GM12878 (cell line): ENCODE measurements at places on chromosomes 16 and 17. TPM values are rescaled to one million over a fixed set of nuclear protein-coding genes. Genes with fewer than 3 reads are reported as not detected.

The ACAP1 gene
- total RNA-seq = 245 and 257 TPM in 2 replicates

The MARVELD3 gene
- total RNA-seq = not detected in 2 replicates

The RUNDC3A gene
- total RNA-seq = not detected in 2 replicates

The CAPN15 gene
- 66.7 and 78.5 TPM in 2 replicates for total RNA-seq

The ACE gene
- 0.08 and 0.46 TPM in 2 replicates for total RNA-seq

The CACNG5 gene
- total RNA-seq = not detected in 2 replicates

The GNAO1 gene
- total RNA-seq = 0.05 TPM in 1 of 2 replicates, not detected in the other

The PITPNC1 gene
- total RNA-seq = 57.1 and 62.4 TPM in 2 replicates

The ZNF750 gene
- total RNA-seq = not detected in 2 replicates

The ZG16 gene
- not detected in 2 replicates for total RNA-seq

The SMIM5 gene
- total RNA-seq = not detected in 2 replicates

The KRT31 gene
- not detected in 2 replicates for total RNA-seq

The SULT1A2 gene
- 0.16 TPM in 1 of 2 replicates, not detected in the other for total RNA-seq

The ARSG gene
- 7.7 and 9.0 TPM in 2 replicates for total RNA-seq

The MNT gene
- 13.7 and 15.9 TPM in 2 replicates for total RNA-seq

The TLCD1 gene
- 7.3 and 7.6 TPM in 2 replicates for total RNA-seq

The CSH2 gene
- total RNA-seq = not detected in 2 replicates

The DNASE1L2 gene
- 0.93 and 1.5 TPM in 2 replicates for total RNA-seq

The HSD17B2 gene
- not detected in 2 replicates for total RNA-seq

The LRRC37A gene
- total RNA-seq = 1.8 and 2.5 TPM in 2 replicates

The TEKT3 gene
- not detected in 2 replicates for total RNA-seq

The KRTAP4-1 gene
- not detected in 2 replicates for total RNA-seq

The GPR139 gene
- not detected in 2 replicates for total RNA-seq

The MVP gene
- total RNA-seq = 62.5 and 62.7 TPM in 2 replicates

The NT5M gene
- 8.2 and 8.4 TPM in 2 replicates for total RNA-seq
